Skin of body (tissue), 3 donors: ENCODE measurements at places on chromosomes 3 and 15. TPM values are rescaled to one million over a fixed set of nuclear protein-coding genes. Genes with fewer than 3 reads are reported as not detected.

The ESYT3 gene
- 7.9 TPM for total RNA-seq

GRCh38 chr3:183537295-183537730, 18.2 kb downstream of the KLHL6 start:
- DNase-seq = no peak

DNA sequence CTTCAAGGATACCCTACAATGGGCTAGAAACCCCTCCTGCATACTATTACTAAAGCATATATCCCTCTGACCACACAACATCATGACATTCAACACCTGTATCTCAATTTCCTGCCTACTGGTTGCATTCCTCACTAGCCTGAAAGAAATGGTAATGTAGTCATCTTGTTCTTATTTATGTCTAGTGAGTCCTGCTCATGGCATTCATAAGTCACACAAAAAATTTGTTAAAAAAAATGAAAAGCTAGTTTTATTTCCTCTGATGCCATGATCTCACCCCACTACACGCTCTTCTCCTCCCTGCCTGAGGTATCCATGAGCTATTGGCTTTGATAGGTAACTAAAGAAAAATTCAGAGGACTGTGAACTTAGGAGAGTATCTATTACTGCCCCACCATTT, 284.5 kb downstream of the ZNF385D start:
- DNase-seq = no peak

DNA sequence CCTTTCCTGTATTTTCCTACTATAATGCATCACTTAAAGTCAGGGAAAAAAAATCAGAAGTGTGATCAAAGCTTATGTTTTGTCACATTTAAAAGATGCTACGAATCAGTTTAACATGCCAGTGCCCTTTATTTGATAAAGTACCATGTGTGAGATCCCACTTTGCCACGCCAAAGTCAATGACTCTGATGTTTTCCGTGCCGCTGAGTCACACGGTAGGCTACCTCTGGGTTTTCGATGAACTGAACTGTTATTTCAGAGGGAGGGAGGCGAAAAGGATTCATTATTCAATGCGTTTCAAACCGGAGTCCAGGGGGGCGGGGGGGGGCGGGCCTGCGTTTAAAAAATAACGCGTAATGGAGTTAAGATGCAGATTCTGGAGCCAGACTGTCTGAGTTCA, 203.0 kb downstream of the ABHD5 start:
- DNase-seq = no peak
